ENCODE measurements at places on chromosomes 13 and 19.

DNA sequence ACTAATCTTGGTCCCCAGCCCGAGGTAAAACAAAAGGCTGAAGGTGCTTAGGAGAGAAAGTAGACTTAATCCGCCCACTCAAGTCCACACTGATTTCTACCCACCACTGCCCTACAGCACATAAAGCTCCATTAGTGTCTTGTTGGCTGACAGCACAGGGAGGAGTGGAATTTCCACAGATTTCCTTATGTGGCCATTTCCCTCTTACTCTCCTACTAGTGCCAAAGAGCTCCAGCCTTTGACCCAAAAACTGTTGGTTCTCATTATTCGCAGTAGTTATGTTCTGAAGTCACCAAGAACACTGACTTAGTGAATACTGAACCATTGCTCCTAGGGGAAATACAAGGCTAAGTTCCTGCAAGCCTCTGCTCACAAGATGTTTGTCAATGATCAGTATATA, 61.2 kb downstream of the RAB20 start:
- no peak for DNase-seq

DNA sequence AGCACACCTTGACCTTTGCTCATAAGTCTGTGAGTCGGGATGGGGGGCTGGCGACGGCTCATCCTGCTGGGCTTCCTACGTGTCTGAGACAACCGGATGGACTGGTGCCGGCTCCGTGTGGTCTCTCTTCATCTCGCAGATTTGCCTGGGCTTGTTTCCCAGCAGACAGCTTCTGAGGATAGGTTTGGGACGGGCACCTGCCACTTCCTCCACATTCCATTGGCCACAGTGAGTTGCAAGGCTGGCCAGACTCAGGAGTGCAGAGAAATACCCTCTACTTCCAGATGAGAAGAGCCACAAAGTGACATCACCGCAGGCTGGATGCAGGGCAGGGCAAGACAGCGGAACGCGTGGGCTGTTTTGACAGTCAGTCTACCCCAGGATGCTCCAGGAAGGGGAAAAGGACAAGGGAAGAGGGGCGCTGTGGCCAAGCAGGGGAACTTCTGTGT, 48.1 kb downstream of the IRS2 start:
- no peak for DNase-seq

DNA sequence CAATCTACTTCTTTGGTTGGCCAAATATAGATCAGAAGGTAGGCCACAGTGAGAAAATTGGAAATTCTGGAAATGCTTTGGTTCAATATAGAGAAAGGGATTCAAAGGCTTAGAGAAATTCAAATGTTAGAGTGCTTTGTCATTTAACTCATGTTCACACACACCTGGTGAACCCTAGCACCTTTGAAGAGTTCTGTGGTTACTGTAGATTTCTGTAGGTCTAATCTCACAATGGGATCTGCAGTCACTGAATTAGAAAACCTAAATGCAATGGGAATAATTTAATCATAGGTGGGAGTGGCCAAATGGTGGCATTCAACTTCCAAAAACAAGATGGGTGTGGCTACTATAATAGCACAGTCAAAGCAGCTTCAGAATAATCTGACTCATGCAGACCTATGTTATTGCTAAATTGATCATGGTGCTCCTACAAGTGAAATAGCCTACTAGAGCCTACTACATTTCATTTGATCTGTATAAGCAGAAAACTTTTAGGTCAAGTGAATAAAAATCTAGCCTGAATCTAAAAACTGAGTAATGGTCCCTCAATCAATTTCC, 1152.9 kb downstream of the PCDH9 start:
- DNase-seq = no peak

GRCh38 chr19:41843371-41843770, 1.1 kb downstream of the LYPD4 start:
- DNase-seq = no peak

- DNase-seq = peak; percentile 2
Observed at GRCh38 chr13:108494991-108495645, 134.3 kb upstream of the MYO16 start.

DNA sequence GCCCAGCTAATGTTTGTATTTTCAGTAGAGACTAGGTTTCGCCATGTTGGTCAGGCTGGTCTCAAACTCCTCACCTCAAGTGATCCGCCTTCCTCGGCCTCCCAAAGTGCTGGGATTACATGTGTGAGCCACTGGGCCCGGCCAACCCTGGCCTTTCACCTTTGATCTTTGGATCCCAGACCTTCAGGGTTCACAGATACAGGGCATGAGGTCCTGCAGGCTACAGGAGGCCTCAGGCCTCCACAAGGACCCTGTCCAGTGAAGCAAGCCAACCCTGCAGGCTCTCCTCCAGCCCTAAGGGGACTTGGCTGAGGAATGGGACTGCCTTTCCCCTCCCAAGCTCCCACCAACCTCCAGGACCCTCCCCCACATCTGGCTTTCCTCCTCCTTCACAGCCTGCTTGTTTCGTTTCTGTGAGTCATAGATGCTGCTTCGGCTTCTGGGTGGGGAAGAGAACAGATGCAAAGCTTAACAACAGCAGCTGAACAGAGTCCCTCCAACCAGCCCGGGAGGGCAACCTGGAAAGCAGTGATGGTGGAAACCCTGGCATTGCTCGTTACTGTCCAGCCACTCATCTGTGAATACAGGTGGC, 11.8 kb downstream of the ARHGEF18 start:
- DNase-seq = no peak

DNA sequence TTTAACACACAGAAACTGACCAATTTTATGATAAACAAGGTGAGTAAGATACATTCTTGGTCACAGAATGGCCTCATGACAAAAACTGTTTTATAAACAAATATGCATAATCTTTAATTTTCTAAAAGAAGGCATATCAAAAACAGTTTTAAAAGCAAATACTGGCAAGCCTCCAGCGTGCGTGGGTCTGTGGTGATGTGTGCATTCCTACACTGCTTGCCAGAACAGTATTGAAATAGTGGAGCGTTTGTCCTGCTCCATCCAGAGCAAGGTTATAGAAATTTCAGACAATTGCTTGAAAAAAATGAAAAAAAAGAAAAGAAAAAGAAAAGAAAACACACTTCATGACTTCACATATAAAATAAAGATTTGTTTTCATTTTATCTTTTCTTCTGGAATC, 140.9 kb downstream of the MZT1 start:
- DNase-seq = no peak

- no peak for DNase-seq
Observed at GRCh38 chr13:33512880-33513554, 227.5 kb upstream of the STARD13 start.

DNA sequence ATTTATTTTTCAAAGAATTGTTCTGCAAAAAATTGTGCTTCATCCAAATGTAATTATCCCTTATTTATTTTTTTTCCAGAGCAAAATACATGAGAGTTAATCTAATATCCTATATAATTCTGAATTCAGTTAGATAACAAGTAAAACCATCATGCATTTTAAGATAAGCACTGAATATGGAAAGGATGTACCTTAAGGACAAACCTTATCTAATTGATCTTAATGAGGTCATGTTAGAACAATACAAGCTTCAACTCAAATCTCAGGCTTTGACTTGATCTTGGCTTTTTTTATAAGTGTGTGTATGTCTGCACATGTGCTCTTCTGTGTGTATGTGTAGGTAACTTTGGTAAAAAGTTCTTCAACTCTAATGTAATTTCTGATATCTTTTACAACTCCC, 1828.8 kb downstream of the PCDH9 start:
- no peak for DNase-seq

GRCh38 chr13:106568299-106569003, 514 bp upstream of the ARGLU1 start:
- DNase-seq = no peak

- no peak for DNase-seq
Observed at GRCh38 chr13:78820541-78820940, 161.6 kb upstream of the OBI1 start.

DNA sequence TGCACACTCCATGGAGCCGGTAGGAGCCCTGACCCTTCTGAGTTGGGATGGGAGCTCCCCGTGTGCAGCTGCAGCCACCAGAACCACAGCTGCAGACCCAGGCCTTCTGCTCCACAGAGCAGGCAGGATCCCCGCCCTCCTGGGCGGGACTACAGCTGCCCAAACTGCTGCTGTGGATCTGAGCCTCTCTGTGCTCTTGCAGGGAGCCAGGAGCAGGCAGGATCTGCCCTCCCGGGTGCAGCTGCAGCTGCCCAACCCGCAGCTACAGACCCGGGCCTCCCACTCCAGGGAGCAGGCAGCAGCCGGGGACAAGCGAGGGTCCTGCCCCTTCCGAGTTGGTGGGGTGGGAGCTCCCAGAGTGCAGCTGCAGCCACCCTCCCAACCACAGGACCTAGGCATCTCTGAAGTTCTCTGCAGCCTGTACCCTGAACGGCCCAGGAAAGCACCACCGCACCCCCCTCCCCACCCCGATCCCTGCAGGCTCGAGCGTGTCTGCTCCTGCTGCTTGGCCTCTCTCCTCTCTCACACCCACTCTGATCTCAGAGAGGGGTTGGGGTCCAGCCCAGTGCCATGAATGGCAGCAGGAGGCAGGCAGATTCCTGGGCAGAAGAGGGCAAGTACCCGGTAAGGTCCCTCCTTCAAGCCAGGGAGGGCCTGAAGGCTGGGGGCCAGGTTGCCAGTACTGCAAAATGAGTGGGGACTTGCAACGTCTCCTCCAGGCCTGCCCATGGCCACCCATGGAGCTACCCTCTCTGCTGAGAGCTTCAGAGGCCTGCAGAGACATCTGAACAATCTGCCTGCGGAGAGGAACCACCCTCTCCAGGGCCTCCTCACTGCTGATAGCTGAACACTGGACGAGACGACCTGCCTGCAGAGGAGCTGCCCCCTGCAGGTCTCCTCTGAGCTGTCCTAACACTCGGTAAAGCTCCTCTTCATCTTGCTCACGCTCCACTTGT, 16.4 kb upstream of the EMP3 start:
- no peak for DNase-seq

DNA sequence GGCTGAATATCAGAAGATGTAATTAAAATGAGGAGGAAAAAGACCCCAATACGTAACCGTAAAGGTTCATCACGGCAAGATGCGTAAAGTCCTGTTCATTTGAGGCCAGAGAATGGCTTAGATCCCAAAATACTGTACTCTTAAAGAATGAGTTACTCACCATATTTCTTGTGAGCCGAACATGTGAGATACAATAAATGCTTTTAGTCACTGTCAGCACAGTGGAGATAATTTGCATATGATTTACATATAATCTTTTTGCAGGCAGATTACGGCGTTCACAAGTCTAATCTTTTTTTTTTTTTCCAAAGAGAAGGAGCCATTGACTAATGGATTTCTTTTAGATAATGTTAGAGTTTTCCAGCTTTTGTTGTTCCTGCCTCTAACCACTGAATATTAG, 28.4 kb downstream of the AMER2 start:
- no peak for DNase-seq

GRCh38 chr13:113882267-113882630, 18.4 kb upstream of the GAS6 start:
- DNase-seq = no peak

- DNase-seq = no peak
Observed at GRCh38 chr13:55660851-55661250, 1479.9 kb upstream of the PRR20A start.

DNA sequence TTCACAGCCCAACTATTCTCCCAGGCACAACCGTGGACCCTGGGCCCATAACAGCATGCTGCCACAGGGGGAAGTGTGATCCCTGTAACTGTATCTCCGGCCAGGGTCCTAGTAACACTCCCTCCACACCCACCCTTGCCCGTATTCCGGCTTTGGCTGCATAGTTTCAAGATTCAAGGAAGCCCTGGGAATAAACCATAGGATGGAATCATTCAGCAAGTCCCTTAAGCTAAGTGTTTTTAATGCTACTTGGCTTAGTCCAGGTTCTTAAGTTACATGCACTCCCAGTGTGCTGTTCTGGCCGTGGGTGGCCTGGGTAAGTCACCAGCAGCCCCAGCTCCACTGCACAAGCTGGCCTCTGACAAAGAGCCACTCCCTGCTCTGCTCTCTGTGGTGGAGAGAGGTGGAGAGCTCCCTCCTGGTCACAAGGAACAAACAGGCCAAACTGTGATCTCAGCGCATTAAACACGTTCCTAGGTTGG, 532.4 kb upstream of the SGCG start:
- DNase-seq = peak; percentile 30

DNA sequence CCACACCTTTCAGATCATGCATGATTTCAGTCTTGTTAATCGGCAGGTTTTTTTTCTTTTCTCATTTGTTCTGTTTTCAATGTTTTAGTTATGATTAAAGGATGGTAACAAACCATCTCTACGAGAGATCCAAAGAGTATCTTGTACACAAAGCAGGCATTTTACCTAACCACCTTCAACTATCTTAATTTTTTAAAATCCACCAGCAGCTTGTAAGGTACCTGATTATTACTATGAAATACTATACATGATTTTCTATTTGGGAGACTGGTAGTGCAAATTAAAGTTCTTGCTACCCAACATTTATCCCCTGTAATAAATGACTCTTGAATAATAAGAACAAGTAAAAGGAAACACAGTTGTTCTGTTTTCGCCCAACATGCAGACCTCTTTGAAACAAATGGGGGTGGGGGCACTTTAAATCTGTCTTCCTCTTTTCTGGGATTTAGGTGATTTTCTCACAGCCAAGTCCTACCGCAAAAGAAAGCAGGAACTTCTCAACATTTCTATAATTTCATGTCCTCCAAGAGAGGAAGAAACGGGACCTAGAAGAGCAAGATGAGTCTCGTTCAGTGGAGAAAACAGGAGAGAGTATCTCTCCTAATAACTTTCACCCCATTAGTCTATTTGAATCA, 3.6 kb downstream of the POU4F1 start:
- DNase-seq = no peak

GRCh38 chr13:114258589-114258988, 22.8 kb upstream of the UPF3A start:
- DNase-seq = no peak

GRCh38 chr19:58394821-58395219, 636 bp upstream of the RNF225 start:
- no peak for DNase-seq

GRCh38 chr19:19345232-19345631, 24.6 kb downstream of the MAU2 start:
- no peak for DNase-seq

DNA sequence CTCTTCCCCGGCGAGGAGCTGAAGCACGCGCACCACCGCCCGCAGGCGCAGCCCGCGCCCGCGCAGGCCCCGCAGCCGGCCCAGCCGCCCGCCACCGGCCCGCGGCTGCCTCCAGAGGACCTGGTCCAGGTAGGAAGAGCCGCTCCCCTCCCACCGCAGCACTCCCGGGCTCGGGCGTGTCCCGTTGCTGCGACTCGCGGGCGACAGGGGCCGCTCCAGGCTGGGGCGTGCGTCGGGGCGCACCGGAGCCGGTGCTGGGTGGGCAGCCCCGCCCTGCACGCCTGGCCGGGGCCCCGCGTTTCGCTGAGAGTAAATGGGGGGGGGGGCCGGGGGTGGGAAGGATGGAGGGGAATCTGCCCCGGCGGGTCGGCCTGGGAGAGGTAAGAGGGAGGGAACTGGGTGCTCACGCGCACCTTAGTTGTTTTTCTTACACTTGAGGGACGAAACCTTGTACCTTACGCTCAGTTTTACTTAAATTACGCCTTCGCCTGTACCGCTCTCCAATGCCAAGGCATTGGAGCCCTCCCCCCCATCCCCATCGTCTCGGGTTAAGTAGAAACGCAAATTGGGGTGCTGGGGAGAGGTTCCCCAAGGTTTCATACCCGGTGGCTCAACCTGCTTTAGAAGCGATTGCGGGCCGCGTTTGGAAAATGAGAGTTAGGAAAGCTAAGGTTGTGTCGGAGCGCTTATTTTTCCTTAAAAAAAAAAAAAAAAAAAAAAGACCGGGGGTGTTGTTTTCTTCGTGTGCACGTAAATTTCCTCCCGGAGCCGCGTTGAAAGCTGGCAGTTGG, 850 bp downstream of the KLF5 start:
- no peak for DNase-seq

GRCh38 chr13:46665248-46665632, 112.3 kb downstream of the LRCH1 start:
- no peak for DNase-seq

Data from right renal cortex interstitium (tissue), 3 donors.